Ecto neural progenitor cell (in vitro differentiated cells): ENCODE measurements at places on chromosomes 12 and 14.

DNA sequence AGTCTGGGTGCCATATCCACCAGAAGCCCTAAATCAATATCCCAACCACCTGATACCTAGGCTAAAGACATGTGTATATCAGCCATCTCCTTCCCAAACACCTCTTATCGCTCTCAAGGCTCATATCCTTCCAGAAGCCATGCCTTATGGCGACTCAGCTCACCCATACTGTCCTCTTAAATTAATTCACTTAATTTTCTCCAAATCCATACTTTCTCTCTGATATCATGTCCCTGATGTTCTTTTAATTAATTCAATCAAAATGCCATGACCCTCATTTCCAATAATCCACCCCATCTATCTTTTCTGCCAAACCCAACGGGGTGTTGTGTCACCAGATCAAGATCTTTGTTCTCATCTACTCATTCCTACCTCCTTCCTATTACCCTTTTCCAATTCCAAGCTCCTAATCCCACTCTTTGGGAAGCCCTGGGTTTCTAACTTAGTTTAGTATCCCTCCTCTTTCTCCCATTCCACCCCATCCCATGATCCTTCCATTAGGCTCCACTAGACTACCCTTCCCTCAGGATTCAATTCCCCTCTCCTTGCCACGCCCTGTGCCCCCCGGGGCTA lies 723 bp downstream of the ATF7 start:
- no peak for DNase-seq

DNA sequence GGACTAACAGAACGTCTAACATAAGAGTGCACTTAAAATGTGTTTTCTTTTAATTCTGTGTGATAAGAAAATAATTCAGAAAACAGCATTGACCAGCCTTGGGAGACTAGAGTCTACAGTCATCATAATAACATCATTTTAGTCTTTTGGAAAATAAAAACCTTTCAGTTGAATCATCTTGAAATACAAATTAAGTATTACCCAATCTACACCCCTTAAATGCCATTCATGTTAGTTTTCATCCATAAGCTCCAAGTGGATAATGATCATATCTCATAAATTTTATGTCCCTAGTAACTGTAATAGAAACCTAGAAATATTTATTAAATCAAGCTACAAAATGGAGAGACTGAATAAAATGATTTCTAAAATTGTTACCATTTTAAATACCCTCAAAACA lies 32.4 kb downstream of the EPS8 start:
- DNase-seq: no peak

DNA sequence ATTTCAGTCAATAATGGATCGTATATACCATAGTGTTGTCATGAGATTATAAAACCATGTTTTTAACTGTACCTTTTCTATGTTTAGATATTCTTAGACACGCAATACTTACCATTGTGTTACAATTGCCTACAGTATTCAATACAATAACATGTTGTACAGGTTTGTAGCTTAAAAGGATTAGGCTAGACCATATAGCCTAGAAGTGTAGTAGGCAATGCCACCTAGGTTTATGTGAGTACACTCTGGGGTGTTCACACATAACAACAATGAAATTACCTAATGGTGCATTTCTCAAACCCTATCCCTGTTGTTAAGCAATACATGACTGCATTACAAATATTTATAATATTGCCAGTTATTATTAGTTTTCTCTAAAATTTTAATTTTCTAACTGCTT lies 144.2 kb downstream of the KCNC2 start:
- no peak for DNase-seq

- no peak for DNase-seq
Measured at GRCh38 chr12:53657041-53657440, 18.8 kb downstream of the ATP5MC2 start.

GRCh38 chr12:62468397-62468796 lies 1.8 kb downstream of the MON2 start:
- DNase-seq: no peak

DNA sequence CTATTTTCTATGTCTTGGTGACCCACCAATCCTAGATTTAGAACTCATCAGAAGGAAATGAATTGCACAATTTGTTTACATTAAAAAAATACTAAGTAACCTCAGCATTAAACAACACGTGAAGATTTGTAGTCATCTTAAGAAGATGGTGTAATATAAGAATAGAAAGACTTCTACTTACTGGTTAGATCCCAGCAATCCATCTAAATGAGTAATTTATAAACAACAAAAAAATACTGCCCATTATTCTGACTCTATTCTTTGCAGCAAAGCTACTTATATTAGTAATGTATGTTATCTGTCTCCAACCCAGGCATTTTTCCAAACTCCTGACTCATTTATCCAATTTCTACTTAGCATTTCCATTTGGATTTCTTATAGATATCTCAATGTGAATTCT lies 67.8 kb downstream of the CD163L1 start:
- DNase-seq: no peak

DNA sequence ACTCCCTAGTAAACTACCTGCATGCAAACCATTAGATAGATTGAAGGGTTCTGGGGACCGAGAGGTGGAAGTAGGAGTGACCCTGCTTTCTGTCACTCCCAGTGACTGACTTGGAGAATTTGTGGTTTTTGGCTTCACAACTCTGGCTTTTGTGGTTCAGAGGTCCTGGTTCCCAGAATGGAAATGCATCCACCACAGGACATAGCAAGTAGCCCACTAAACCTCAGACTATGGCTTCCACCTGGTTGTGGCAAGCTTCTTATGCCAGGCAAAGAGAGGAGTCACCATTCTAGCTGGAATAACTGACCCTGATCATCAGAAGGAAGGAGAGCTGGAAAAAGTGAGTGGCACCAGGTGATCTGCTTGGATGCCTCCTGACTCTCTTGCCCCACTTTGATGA lies 162.4 kb upstream of the TMEM260 start:
- DNase-seq: no peak

DNA sequence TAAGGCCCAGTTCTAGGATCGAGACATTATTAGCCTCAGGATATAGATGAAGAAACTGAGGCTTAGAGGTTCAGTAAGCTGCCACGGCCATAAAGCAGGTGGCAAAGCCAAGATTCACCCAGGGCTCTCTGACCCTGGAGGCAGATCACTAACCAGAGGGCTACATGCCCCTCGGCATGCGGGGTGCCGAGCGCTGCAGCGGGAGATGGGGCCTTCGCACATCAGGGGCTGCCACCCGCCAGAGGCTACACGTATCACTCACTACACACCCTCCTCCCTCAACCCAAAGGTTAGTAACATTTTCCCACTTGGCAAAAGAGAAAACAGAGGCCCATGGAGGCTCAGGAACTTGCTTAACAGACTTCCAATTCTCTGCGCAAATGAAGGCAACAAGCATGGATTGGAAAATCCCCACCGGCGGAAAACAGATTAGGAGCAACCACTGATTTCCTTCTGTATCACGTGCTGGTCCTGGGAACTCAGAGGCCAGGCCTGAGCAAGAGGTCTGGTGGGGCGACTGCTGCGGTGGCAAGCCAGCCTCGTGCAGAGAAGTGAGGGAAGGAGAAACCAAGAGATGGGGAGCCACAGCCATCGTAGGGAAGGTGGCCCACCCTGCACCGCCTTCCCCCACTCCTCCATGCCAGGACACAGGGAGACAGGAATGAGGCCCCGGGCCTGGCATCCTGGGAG lies 6.0 kb downstream of the CCDC85C start:
- no peak for DNase-seq

DNA sequence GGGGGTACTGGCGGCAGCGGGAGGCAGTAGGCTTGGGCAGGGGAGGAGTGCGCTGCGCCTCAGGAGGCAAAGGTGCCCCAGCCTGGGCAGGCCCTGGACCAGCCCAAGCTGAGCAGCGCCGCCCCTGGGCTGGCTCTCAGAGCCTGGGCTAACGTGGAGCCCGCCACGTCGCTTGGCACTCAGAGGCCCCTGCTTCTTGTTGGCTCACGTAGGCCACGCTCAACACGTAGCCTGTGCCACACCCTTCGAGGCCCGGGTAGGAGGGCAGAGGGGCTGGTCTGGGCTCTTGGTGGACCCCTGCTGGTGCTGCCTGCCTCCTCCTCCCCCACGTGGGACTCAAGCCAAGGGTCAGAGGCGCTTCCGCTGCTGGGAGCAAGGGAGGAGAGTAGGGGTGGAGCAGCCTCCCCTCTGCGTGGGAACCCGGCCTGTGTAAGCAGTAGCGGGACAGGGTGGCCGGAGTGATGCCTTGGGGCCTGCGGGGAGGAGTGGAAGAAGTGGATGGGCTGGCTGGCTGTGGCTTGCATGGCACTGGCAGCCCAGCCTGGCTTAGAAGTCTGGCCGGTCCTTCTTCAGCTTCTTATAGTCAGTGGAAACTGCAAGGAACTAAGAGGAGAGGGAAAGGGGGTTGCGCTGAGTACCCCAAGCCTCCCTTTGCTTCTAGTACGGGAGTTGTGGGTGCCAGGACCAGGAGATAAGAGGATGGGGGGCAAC lies 5.7 kb downstream of the SHMT2 start:
- peak; percentile 76 for DNase-seq

DNA sequence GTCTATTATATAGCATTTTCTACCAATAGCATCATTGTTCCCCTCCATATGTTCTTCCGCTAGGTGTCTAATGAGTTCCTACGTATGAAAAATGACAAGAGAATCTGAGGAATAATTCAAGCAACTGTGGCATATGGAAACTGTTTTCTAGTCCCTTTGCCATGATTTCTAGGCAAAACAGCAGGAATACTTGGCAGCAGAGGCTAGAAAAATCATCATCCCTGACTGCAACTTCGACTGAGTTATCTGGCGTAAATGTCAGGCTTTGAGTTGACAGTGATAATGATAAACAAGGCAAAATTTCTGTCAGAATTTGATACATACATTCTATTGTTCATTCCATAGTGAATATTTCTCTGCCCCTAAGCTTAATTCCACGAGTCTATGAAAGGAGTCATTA lies 572.8 kb upstream of the USP15 start:
- no peak for DNase-seq

DNA sequence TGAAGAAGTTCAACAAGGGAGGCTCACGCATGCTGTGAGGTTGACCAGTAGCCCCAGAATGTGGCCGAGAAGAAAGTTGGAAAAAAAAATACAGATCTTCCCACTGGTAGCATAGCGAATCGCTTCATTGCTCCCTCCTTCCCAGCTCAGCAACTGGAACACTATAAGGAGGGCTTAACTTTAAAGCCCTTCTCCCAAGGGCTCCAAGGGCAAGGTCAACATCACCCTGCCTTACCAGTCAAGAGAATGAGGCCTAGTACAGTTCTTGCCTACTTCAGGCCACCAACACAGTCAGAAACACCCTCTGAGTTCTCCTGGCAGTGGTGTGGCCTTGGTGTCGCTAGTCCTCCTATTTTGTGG lies 14.4 kb downstream of the OXA1L start:
- no peak for DNase-seq

GRCh38 chr14:65033181-65033580 lies 46.5 kb downstream of the FNTB start:
- no peak for DNase-seq

GRCh38 chr14:105447651-105448640 lies 26.7 kb upstream of the CRIP2 start:
- no peak for DNase-seq

GRCh38 chr14:73014105-73014504 lies 12.8 kb downstream of the ZFYVE1 start:
- DNase-seq: no peak

DNA sequence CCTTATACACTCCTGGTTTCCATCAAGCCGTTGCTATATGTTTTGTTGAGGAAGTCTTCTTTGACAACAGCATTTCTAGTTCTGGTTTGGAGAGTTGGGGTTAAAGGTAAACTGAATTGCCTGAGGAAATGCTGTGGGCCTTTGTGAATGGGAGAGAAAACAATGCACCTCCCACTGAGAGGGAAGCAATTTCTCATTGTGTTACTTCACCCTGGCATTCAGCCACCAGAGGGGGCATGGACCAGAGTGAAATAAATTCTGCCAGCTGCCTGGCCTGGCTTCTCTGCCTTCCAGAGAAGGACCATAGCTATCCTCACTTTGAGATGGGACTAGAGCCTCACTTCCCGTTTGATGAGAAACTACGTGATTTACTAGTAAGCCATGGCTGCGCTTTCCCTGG lies 475.3 kb downstream of the EGLN3 start:
- peak; percentile 78 for DNase-seq

DNA sequence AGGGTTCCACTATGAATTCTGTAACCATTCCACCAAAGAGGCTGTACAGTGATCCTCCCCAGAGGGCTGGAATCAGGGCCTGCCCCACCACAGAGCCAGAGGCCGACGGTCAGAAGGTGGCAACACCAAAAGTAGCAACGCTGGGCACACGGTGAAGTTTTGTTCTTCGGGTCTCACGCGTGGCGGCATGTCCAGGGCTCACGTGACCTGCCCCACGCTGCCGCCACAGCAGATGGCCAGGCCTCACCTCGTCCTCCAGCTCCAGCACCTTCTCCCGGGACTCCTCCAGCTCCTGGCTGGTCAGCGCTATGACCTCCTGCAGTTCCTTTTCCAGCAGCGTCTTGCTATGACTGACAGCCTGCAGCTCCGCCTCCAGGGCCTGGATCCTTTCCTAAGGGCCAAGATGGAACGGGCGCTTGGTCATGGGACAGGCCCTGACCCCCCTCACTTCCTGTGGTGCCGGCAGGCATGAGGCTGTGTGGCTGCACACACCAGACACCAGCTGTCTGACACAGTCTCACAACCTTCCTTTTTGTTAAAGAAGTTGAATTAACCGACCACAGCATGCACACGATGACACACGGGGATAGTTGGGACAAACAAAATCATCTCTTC lies 22.4 kb upstream of the ANKLE2 start:
- DNase-seq: no peak

DNA sequence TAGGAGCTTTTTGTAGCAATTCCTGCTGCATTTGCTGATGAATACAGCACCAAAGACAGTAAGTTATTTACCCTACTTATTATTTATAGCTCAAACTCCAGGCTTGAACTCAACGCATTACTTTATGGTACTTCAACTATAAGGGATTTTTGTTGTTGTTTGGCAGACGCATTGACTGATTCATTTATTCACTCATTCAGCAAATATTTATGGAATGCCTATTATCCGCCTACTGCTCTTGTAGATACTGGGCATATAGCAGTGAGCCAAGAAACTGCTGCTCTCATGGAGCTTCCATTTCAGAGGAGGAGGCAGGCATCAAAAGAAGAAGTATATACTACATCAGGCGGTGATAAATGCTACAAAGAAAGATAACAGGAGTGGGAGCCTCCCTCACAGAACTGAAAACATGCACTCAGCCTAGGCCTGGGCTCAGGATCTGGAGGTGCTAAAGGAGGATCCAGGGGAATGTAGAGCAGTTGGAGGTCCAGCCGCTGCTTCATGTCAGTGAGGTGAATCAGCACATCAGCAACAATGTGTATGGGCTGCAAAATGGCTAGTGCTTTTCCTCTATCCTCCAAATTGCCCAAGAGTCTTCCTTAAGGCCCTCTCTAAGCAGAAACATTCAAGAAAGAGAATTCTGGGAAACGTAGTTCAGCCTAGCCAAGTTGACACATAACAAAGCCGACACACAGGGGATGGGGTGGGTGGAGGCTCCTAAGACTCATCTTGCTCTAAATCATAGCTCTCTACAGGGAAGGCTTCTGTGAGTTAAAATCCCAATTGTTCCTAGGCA lies 157.5 kb downstream of the NRXN3 start:
- DNase-seq: no peak

- DNase-seq: peak; percentile 85
Measured at GRCh38 chr12:52873832-52874572, 25.2 kb upstream of the KRT78 start.
